ENCODE measurements at places on chromosomes 5 and 9. TPM values are rescaled to one million over a fixed set of nuclear protein-coding genes. Genes with fewer than 3 reads are reported as not detected.

GRCh38 chr9:108163321-108164005 lies 673.9 kb upstream of the KLF4 start:
- DNase-seq: no peak

GRCh38 chr5:16849775-16850174 lies 86.3 kb downstream of the MYO10 start:
- no peak for DNase-seq

DNA sequence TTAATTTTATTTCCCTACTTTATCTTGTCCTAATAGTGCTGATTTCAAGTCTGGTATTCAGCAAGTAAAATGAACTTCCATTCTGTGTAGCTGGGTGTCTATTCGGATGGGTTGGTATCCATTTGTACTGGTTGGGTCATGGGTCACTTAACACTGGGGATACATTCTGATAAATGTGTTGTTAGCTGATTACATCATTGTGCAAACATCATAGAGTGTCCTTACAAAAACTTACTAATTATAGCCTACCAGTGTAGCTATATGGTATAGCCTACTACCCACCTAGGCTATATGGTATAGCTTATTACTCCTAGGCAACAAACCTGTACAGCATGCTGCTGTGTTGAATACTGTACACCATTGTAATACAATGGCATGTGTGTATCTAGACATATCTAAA lies 1373.7 kb upstream of the DMAC1 start:
- no peak for DNase-seq

The SHC3 gene
- total RNA-seq: 5.0 TPM

DNA sequence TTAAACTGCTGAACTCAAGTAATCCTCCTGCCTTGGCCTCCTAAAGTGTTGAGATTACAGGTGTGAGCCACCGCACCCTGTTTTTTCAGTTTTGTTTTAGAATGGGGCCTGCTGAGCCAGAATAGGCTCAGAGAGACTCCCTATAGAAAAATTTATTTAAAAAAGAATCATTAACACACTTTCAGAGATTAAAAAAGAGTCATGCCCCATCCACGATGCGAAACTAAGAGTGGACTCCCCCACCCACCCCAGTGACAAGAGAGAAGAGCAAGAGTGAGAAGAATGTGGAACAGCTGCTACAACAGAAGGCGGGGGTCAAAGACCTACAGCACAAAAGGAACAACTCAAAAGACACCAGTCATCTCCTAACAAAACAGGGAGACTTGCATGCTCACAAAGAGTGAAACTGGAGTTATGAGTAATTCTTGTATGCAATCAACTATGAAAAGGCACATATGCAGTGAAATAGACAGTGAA lies 47.2 kb downstream of the GLDC start:
- DNase-seq: no peak

GRCh38 chr5:10600626-10601245 lies 36.9 kb downstream of the ANKRD33B start:
- no peak for DNase-seq

The TSSK1B gene
- not detected for total RNA-seq
